Fibroblast of upper back skin (primary cell): ENCODE measurements at places on chromosomes 4 and X.
A peak's percentile ranks its signal among the peaks of the same experiment; 100 is the strongest.

DNA sequence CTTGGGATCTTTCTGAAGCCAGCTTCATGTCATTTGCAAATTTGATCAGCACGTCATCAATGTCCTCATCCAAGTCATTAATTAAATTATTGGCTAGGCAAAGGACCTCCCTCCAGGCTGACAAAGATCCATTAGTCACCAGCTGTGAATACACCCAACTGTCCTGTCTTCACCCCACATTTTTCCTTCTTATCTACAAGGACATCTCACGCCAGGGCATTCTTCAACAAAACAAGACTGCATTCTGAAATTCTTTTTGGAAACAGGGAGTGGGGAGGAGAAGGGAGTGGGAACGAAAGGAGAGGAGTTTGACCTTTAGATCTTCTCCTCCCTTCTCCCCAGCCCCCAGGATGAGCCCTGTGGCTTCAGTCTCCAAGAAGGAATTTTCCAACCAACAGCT, 32.7 kb downstream of the NLGN3 start:
- peak; percentile 29 for DNase-seq

GRCh38 chr4:39814403-39815185, 116.7 kb downstream of the UBE2K start:
- peak; percentile 19 for DNase-seq

GRCh38 chrX:136747003-136747986, 33.4 kb downstream of the ARHGEF6 start:
- DNase-seq, result no peak

GRCh38 chrX:15619053-15619755, 18.4 kb upstream of the ACE2 start:
- peak; percentile 2 for DNase-seq

DNA sequence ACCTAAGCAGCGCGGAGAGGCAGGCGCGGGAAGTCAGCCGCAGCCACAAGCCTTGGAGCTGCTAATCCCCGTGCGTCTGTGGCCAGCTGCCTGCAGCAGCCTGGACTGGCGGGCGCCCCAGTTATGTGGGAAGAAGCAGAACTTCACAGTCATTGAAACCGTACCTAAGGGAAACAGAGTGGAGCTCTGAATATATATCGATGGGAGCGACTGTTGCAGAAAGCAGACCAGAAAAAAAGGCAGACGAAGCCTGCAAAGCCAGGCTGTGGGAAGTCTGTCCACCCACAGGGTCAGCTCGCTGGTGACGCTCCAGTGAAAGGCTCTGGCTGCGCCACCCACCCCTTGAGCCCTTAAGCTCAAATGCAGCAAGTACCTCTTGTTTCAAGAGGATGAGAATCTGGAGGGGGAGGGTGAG, 24.7 kb downstream of the KCNE5 start:
- DNase-seq, result peak; percentile 35

DNA sequence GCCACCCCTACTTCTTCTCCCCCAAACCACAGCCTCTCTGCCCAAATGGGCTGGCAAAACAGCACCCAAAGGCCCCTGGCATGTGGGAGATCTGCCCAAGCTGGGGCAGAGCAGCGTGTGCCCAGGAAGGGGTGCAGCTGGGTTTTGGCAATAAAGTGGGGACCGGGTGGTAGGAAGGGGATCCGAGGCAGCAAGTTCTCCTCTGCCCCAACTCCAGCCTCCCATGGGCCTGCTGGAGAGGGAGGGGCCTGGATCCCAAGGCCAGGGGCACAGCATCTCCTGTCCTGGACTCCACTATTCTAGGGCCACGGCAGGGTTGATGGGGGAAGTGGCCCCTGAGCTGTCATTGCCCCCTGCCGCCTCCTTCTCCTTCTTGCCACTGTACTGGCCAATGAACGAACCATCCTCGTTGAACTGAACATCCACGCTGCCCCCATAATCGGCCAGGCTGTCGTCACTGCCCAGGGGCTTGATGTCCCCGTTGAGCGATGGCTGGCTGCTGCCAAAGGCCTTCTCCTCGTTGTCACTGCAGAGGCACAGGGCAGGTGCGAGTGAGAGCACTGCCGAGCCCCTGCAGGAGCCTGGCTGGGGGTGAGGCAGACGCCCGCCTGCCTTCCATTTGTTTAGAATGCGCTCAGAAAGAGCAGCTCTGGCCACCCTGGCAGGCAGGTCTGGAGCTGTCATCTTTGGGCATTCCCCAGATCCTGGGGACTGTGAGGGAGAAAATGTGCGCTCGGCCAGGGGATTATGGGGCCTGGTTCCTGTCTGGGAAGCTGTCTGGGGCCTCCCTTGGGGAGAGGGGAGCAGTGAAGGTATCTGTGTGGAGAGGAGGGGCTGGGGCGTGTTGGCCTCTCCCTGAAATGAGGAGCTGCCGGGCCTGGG, 23.4 kb downstream of the L1CAM start:
- no peak for DNase-seq

GRCh38 chr4:83865417-83866150, 329.7 kb downstream of the GPAT3 start:
- DNase-seq, result no peak

DNA sequence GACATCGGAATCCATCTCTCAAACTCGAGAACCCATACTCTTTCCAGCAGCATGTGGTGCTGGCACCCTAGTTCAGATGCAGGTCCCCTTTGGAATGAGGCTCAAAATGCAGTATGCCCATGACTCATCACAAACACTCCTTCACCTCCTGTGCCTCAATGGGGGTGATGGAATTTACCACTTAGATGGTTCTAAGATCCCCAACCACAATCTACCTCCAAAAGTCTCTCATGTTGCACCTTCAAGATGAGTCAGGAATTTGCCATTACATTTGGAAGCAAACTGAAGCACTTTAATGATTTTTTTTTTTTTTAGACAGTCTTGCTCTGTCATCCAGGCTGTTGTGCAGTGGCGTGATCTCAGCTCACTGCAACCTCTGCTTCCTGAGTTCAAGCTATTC, 8.5 kb upstream of the MID1 start:
- DNase-seq, result peak; percentile 44

GRCh38 chrX:40996886-40997530, 88.2 kb upstream of the USP9X start:
- peak; percentile 77 for DNase-seq

DNA sequence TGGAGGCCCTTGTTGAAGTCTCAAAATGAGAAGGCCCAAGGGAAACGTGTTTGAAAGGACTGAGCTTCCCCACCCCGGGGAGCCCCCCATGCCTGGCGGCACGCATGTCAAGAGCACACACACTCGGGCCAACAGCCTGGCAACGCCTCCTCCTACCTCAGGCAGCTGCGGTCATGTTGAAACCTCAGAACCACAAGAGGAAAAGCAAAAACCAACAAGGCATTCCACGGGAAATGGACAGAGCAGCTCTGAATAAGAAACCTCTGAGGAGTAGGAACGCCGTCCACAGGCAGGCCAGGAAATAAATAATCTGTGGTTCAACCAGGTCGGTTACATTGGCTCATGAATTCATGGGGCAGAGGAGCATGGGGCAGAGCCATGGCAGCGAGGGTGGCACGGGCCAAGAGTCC, 95.7 kb upstream of the AFAP1 start:
- peak; percentile 65 for DNase-seq

- DNase-seq, result no peak
These were observed 108.0 kb downstream of the LRBA start for GRCh38 chr4:150906987-150907633.
